ENCODE measurements at places on chromosomes 6 and 20.

- DNase-seq = no peak
Measured at GRCh38 chr6:1633366-1634021, 23.8 kb downstream of the FOXC1 start.

DNA sequence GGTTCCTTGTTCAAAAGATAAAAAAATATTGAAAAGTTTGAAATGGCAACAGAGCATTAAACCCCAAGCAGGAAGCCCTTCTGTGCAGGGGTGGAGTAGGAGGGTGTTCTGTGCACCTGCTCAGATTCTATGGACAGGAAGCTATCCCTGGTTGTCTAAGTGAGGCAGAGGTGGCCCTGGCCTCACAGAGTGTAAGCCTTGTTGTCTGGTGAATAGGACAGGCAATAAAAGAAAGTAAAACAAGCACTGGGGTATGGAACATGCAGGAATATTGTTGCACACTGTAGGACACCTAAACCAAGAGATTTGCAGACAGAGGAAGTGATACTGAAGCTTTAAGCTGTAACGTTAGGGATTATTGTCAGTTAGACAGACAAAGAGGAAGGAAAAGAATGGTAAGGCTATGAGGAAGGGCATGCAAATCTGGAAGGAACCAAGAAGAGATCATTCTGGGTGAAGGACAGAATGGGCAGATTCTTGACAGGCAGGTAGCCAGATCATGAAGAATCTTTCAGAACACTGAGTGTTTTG is 66.8 kb downstream of the TBC1D7 start:
- DNase-seq = no peak

DNA sequence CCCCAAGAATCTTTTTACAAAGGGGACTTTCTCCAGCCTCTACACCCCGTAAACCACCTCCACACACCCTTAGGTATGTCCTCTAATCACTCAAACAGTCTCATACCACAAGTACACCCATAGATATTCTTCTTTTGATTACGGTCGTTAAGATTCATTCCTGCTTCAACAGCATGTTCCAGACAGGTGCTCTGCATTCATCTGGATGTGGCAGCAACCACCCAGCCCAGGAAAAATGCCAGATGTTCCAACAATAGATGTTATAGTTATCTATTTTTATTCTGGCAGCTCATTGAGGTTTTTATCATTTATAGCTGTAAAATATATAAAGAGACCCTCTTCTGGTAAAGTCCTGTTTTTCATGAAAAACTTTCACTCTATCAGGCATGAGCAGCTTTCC is 60.7 kb downstream of the SIM1 start:
- DNase-seq = no peak

DNA sequence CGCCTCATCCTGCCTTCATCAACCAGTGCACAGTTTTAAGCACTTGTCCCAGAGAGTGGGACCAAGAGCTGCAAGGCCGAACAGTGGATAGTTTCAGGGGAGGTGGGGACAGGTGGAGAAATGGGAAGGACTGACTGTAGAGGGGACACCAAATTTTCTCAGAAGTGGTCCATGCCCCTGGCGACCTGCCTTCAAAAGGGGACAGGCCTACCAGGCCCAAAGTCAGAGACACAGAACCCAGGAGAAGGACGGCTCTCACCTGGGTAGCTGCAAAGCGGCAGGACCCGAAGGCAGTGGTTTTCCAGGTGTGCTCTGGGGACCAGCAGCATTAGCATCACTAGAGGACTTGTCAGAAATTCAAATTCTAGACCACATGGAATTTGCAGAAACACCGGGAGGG is 5.8 kb downstream of the TFEB start:
- DNase-seq = no peak

GRCh38 chr6:91281901-91282300 is 695.0 kb upstream of the MAP3K7 start:
- no peak for DNase-seq

DNA sequence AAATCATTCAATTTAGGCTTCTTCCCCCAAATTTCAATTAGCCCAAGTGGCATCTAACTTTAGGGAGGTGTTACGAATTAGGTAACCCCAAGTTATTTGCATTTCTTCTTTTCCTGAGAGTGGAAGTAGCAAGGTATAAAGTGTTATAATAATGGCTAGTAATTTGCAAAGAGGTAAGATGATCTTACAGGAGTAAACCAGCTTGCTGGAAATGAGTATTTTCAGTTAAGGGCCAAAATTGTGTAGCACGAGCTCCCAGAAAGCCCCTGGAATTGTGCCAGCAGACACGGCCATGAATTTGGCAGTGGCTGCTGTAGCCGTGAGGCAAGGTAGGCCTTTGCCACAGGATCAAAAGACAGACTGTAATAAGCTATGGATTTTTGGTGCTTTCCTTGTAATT is 38.0 kb downstream of the CITED2 start:
- DNase-seq = no peak

GRCh38 chr6:73832313-73832712 is 136.3 kb downstream of the CD109 start:
- no peak for DNase-seq

DNA sequence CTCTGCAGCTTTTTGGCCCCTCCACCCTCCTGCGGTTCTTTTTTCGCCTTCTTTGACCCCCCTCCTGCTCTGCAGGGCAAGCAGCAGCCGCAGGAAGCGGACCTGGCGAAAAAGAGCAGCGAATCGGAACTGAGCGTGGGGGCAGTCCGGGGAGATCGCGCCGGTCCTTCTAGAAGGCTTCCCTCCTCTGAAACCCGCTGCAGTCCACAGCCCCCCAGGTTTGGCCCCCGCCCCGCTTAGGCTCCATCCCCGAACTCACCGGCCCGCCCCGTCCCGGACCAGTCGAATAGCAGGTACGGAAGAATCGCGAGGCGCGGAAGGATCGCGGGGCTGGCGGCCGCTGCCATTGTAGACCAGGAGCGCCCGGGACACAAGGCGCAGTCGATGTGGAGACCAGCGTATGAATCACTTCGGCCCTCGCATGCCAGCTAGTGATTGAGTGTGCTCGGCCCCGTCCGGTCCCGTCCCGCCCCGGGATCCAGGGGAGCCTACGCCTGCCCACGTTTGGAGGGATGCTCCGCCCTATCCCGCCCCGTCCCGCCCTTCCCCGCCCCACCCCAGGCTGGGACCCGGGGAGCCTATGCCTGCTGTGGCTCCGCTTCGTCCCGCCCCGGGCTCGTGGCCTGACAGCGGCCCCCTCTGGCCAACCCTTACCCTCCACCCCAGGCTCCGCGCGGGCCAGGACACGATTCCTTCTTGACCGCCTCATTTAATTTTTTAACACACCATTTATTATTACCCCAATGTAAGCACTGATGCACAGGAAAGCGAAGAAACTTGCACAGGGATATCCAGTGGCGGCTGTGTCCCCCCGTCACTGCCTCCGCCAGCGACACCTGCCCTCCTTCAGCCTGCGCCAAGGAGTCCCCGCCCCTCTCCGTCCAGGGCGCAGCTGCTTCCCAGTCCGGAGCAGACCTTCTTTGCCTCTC is at the start of gene ULBP3:
ULBP3 (minus strand) TSS at position 402 of the 929 bp plus-strand sequence; CDS start at position 347, 55 bp downstream.
- DNase-seq = peak; percentile 41

GRCh38 chr6:143620447-143620846 is 57.3 kb upstream of the PHACTR2 start:
- no peak for DNase-seq

DNA sequence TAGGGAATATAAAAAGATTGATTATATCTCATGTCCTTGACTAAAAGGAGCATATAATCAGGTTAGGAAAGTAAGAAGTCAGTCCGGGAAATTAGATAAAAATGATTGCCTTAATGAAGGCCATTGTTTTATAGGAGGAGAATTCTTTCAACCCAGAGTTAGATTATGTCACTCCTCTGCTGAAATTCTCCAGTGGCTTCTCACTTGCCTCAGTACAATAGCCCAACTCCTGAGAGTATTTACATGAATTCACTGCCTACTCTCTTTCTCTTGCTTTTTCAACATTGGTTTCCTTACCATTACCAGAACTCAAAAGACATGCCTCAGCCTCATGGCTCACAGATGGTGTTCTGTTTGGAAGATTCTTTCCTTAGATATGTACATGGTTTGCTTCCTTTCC is 114.9 kb downstream of the EPHA7 start:
- no peak for DNase-seq

DNA sequence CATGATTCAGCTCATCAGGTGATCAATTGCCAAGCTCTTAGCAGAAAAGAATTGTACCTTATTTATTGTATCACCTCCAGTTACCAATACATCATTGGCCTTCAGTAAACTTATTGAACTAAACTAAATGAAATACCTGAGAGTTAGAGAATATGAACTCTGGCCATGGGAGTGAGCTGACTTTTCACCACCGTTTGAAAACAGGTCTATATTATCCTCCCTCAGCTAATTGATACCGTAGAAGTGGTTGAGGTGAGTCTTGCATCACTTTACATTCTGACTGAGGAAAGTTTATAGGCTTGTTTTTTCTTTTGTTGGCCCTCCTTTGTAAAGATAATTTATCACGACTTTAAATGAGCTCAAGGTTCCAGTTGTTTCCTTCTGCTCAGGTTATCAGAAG is 52.5 kb upstream of the ADGRG6 start:
- DNase-seq = no peak

DNA sequence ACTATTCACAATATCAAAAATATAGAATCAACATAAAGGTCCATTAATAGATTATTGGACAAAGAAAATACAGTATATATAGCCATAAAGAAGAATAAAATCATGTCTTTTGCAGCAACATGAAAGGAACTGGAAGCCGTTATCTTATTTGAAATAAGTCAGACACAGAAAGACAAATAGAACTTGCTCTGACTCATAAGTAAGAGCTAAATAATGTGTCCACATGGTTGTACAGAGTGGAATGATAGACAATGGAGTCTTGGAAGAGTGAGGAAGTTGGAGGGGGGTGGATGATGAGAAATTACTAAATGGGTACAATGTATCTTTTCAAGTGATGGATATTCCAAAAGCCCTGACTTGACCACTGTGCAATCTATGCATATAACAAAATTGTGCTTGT is 613.5 kb downstream of the PHF3 start:
- no peak for DNase-seq

- no peak for DNase-seq
Measured at GRCh38 chr20:50995506-50995905, 27.4 kb downstream of the KCNG1 start.

GRCh38 chr6:84556541-84557335 is 207.7 kb downstream of the TBX18 start:
- no peak for DNase-seq

GRCh38 chr6:152948150-152948768 is 34.6 kb downstream of the FBXO5 start:
- DNase-seq = no peak

DNA sequence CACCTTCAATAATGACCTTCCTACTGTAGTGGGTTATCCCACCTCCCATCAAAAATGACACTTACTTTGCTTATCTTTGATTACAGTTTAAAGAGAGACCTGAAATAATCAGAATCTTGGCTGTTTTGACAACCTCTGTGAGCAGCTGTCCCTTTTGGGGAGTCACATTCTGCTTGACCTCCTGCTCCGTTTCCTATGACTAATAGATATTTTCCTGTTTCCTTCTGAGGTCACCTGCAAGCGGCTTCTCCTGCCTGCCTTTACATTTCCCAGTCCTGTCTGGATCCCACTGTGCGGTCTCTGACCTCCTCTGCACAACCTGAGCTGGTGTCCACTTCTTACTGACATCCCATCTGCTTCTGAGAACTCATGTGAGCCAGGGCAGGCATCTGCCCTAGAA is 54.2 kb downstream of the TRAM2 start:
- no peak for DNase-seq

DNA sequence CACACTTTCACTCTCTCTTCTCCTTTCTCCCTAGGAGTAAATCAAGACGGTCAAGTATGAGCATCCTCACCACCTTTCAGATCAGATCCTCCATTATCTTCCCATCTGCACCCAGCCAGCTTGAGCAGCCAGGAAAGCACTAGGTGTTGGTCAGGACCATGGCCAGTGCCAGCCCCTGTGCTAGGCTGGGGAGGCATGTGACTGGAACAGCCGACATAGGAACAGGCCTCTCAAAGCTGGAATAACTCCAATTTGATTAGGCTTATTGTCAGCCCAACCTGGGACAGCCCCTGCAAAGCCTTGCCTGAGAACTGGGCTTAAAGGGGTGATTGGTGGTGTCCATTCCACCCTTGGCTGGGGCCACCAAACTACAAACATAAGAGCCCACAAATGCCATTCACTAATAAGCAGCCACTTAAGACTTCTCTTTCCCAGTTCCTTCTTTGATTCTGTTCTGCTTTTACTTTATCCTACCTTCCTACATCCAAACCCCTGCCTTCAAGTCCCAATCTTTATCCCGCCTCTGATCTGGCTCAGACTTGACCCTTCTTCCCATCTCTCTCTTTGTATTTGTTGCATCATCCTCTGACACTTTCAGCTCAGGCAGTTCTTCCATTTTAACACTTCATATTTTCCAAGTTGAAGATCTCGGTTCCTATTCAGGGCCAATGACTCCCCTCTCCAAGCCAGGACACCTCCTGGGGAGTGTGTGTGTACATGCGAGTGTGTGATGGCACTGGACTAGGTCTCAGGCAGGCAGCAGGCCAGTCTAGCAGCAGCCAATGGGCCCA is 4.5 kb upstream of the TREM2 start:
- no peak for DNase-seq

- no peak for DNase-seq
Measured at GRCh38 chr20:45181639-45182038, 6.9 kb downstream of the PI3 start.

DNA sequence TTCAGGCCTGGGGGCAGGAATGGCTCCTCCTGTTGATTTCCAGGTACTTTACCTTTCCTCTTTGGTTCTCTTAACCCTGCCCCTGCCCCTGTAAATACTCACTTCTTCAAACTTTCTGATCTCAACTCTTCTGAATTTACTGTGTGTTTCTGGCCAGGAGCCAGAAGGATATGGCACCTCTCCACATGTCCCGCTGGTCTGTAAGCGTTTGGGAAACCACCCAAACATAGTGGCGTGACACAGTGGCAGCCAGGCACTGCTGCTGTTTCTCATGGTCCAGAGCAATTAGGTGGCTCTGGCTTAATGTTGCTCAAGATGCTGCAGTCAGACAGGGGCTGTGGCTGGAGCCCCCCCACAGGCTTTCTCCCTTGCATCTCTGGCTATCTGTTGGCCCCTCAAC is 374.5 kb downstream of the RNGTT start:
- no peak for DNase-seq

- DNase-seq = no peak
Measured at GRCh38 chr6:105151644-105152043, 28.2 kb downstream of the POPDC3 start.

GRCh38 chr6:25537349-25538018 is 114.5 kb upstream of the SCGN start:
- no peak for DNase-seq

DNA sequence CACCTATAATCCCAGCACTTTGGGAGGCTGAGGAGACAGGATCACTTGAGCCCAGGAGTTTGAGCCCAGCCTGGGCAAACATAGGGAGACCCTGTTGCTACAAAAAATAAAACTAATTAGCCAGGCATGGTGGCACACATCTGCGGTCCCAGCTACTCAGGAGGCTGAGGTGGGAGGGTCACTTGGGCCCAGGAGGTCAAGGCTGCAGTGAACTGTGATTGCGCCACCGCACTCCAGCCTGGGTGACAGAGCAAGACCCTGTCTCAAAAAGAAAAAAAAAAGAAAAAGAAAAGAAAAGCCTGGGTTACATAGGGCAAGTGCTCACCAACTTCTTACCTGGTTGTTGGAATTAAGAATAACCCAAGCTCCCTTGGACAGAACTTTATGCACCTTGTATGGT is 14.6 kb upstream of the MYB start:
- DNase-seq = no peak
